Stimulated activated CD8-positive, alpha-beta memory T cell treated with anti-CD3 and anti-CD28 coated beads, Interleukin-12 subunit alpha, Interleukin-12 subunit beta, amount 100 ng/mL, for 1 hour (primary cell): ENCODE measurements at places on chromosomes 7 and 10.

DNA sequence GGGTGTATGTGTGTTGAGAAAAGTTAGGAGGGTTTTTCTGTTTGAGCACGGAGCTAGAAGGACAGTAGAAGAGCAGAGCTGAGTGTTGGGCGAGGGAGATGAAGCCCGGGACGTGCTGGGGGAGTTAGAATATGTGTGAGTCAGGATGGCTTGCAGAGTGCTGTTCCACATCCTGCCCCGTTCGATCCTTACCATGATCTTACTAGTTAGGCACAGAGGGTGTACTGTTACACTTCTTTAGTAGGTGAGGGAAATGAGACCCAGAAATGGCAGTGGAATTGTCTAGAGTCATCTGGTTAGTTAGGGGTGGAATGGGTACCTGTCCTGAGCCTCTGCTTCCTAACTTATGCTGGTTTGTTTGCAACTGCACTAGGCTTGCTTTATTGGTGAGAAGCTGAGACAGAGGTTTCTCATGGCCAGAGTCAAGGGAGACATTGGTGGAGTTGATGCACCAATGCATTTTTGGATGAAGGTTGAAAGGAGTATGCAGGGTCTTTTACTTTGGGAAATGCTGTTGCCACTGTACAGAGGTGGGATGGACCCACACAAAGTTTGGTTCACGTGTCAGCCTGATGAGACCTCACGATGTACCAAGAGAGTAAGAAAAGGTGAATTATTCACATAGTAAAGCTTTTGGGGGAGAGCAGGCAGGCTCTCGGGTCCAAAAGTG lies 42.4 kb downstream of the CCNY start:
- no peak for DNase-seq

DNA sequence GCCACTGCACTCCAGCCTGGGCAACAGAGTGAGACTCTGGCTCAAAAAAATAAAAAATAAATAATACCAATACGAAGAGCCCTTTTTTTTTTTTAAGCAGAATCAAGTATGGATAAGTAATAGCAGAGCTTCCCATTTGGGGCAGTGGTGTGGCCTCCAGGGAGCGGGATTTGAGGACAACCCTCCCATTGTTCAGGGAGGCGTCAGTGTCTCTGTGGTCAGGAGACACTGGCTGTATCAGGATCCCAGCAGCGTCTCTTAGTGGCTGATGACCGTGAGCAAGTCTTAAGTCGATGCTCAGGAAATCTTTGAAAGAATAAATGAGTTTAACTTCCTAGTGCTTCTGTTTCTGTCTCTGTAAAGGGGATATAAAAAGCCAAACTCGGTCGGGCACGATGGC lies 25.2 kb upstream of the SH2B2 start:
- no peak for DNase-seq

DNA sequence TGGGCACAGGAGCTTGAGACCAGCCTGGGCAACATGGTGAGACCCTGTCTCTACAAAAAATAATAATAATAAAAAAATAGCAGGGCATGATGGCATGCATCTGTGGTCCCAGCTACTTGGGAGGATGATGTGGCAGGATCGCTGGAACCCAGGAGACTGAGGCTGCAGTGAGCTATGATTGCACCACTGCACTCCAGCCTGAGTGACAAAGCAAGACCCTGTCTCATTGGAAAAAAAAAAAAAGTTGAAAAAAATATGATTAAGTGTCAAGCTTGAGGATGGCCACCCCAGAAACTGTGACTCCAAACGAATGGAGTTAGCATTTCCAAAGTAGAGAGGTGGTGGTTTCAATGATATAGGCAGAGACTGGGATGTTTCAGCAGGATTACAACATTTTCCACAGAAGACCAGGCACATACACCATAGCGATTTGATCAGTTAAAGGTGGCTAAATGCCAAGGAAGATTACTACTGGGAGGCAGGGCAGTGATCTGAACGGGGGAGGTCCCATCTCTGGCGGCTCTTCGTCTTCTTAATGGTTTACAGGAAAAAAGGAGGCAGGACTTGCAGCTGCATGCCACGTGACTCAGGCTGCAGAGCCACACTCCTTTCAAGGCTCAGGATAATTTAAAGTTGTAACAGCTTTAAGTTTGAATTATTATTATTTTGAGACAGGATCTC lies 250.6 kb upstream of the GALNT17 start:
- DNase-seq: no peak

- DNase-seq: no peak
Observed at GRCh38 chr7:2157473-2158279, 75.1 kb downstream of the MAD1L1 start.

- DNase-seq: no peak
Observed at GRCh38 chr7:139394540-139394939, 34.8 kb downstream of the LUC7L2 start.

- DNase-seq: no peak
Observed at GRCh38 chr10:56370217-56371113, 9.4 kb upstream of the ZWINT start.
